ENCODE measurements at places on chromosomes 16 and 17.

- no peak for DNase-seq
These were observed 28.0 kb upstream of the CDH13 start for GRCh38 chr16:82598771-82599170.

DNA sequence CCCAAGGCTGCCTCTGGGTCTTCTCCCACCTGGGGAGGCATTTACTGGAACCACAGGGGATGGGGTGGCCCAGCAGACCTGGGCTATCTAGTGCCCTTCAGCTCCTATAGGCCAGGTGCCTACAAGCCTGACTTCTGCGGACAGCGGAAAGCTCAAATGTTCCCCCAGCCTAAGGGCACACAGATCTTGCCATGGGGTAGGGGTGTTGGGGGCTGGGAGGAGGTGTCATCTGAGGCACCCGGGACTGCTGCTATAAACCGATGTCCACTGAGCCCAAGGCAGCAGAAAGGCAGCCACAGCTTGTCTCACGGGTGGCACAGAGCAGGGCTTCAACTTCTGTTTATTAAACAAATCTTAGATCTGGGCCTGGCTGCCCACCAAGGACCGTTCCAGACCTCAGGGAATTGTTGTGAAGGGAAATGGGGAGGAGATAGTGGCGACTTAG, 3.6 kb downstream of the MYO1C start:
- no peak for DNase-seq

DNA sequence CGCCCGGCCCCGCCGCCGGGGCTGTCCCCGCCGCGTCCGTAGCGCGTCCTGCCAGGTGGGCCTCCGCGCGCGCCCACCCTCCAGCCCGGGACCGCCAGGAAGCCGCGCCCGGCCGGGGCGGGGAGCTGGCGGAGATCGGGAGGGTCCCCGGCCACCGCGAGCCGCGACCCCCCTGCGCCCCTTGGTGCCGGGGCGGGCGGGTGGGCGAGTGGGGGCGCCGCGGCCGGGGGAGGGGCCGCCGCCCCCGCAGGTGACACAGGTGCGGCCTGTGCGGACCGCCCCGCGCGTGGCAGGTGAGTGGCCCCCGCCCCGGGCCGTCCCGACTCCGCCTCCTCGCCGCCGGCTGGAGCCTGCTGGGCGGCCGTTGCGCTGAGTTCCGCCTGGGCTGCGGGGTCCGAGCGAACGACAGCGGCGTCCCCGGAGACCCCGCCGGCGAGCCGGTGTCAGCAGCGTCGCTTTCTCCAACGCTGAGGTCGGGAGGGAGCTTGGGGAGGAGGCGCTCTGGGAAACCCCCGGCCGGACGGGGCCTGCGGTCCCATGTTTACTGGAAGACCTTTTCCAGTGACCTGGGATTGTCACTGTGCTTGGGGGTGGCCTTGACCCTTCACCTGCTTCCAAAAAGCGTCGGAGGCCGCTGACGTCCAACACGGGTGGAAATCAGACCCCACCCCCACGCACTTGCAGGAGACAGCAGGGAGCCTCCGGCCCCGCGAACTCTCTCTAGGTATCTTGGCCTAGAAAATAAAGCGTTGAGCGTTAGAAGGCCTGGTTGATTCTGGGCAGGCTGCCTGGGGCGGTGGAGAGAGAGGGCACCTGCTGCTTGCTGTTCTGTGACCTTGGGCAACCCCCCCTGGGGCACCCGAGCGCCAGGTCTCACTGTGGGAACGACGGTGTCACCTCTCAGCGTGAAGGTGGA, 542 bp downstream of the KLHL36 start:
- peak; percentile 66 for DNase-seq

GRCh38 chr17:7846063-7846735, 8.7 kb upstream of the TMEM88 start:
- no peak for DNase-seq

DNA sequence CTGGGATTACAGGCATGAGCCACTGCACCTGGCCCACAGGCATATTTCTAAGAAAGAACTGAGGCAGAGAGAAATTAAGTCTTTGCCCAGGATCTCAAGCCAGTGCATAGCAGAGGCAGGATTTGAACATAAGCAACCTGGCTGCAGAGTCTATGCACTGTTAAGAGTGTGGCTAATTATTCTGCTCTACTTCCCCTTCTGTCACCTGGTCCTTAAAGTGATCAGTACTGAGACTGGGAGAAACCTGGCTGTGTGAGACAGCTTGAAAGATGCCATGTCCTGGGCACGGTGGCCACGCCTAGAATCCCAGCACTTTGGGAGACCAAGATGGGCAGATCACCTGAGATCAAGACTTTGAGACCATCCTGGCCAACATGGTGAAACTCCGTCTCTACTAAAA, 58.1 kb downstream of the IQCK start:
- no peak for DNase-seq

All from suppressor macrophage (primary cell).